ENCODE measurements at places on chromosomes 12 and 14. TPM values are rescaled to one million over a fixed set of nuclear protein-coding genes. Genes with fewer than 3 reads are reported as not detected.
A peak's percentile ranks its signal among the peaks of the same experiment; 100 is the strongest.

SYNE3 gene
- total RNA-seq, result 40.1 TPM

GRCh38 chr14:64123241-64123822 lies 170.8 kb downstream of the ESR2 start:
- no peak for DNase-seq

NUP107 gene
- total RNA-seq, result 106 TPM

C14orf132 gene
- 1.1 TPM for total RNA-seq

DNA sequence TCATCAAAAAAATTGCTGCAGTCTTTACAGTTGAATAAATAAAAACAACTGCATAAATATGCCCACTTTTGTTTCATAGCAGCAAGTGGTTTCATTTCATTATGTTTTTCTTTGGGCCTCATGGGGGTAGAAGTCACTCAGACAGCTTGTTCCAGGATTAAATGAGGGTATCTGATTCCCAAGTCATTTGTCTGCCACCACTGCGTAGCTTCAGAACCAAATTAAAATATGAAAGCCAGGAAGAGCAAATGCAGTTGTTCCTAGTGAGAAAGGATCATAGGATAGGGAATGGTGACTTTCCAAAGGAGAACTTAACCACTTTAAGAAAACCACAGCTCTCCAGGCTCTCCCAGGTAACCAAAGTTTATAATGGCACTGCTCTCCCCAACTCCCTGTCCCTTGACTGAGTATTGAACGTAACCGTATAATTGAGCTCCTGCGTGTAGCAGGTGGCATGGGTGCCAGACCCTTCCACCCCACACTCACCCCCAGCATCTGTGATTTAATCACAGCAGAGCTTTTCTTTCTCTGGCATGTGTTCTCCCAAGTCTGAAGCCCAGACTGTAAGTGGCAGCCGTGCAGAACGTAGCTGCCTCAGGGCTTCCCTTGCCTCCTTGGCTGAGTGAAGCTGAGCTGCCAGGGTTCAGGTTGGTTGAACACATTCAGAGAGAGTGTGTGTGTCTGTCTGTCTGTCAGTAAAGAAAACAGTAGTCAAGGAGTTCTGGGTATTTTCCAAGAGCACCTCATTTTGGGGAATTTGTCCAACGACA lies 11.3 kb upstream of the KCNH3 start:
- DNase-seq, result no peak

- no peak for DNase-seq
Observed at GRCh38 chr12:5376591-5377207, 55.2 kb upstream of the NTF3 start.

DNA sequence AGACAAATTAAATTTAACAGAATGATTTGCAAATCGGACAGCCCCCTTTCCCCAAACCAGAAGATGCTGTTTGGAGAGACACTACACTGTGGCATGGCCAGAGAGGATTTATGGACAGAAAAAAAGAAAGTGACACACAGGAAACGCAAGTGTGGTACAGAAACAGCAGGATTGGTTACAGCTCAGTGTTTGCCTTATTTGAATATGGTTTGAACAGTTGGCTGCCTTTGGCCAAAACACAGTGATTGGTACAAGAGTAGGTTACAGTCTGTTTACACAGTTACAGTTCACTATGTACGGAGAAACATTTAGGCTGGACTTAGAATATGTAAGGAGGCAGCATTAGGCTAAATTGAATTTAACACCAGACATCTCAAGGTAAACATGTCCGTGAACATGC lies 335.3 kb downstream of the NPAS3 start:
- DNase-seq, result no peak

DNA sequence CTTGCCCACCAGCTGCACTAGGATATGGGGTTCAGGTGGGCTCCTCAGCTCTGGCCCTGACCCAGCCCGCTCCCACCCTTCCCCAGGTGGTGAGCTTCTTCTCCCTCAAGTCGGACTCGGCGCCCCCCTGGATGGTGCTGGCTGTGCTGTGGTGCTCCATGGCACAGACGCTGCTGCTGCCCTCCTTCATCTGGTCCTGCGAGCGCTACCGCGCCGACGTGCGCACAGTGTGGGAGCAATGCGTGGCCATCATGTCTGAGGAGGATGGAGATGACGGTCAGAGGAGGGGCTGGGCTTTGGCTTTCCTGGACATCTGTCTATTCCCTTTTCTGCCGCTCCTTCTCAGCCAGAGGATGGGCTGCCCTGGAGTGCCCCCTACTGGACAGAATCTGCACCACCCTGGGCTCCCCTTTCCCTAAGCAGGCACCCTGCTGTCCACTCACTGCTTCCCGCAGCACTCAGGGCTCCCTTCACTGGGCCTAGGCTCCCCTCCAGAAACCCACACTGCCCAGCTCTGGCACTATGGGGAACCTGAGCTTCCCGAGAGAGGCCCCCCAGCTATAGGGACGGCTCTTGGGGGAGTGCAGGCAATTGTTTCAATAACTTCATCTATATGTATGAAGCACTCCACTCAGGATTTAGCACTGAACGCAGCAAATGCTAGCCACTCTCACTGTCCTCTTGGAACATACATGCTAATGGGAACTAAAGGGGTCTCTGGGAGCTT lies 2.6 kb upstream of the P3H3 start:
- DNase-seq, result peak; percentile 71

- no peak for DNase-seq
Observed at GRCh38 chr14:35406090-35406489, 1.5 kb upstream of the NFKBIA start.

DNA sequence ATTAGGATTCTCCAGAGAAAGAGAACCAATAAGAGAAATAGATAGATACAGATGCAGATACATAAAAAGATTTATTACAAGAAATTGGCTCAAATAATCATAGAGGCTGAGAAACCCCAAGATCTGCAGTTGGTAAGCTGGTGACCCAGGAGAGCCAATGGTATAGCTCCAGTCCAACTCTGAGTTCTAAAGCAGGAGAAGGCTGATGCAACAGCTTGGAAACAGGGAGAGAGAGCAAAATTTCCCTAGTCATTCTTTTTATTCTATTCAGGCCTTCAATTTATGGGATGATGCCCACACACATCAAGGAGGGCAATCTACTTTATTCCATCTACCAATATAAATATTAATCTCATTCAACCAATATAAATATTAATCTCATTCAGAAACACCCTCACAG lies 218.2 kb downstream of the PRKD1 start:
- DNase-seq, result no peak

GRCh38 chr12:12069821-12070548 lies 754 bp upstream of the BCL2L14 start:
- no peak for DNase-seq

GRCh38 chr12:81759190-81760051 lies at the start of gene PPFIA2:
Gene PPFIA2 (minus strand): TSS chr12:81759350.
- DNase-seq, result no peak

All from activated T-helper 2 cell treated with anti-CD3 and anti-CD28 coated beads, Interferon-gamma antibody, Interleukin-2, Interleukin-4, amounts not matched to agents 10 μg/mL and 5 μg/mL and 100 μg/mL, durations not matched to agents 14 hours and 24 hours and 36 hours (primary cell).